ENCODE measurements at places on chromosomes 12 and 14.

- DNase-seq = no peak
These were observed 7.4 kb downstream of the ELK3 start for GRCh38 chr12:96201272-96202227.

DNA sequence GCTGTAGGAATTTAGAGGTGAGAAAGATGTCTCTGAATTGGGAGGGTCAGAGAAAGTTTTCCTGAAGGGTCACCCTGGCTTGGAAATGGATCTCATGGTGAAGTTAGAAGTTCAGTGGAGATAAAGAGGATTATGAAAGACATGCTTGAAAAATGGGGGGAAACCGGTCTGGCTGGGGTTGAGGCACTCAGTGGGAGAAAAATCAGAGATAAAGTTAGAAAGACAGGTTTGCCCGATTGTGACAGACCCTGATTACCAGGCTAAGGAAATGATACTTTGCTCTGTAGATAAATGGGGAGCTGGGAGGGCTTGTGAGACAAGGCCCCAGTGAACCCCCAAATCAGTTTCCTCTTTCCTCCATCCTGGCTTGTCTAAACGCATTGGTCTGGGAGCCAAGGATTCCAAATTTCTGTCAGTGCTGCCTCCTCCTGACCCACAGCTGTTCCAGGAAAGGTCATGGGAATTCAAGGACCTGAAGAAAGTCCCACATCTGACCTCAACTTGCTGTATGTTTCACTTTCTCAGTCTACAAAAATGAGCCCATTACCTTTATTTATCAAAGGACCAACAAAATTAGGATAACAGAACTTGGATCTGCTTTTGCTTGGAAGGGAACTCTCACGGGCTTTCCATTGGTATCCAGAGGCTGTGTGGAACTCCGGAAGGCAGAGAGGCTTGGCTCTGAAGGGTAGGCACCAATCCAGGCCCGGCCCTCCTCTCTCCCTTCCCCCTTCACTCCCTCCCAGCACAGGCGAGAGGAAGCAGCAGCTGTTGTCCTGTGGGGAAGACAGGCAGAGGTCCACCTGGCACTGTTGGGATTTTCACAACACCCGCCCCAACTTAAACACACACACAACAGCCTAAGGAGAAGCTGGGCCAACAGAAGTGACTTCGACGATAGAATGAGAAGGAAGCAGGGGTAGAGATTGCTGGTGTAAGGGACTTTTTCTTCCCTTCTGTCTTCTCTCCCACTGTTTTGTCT is 3.4 kb upstream of the RNASE7 start:
- DNase-seq = no peak

- no peak for DNase-seq
These were observed 14.4 kb downstream of the ADCY6 start for GRCh38 chr12:48774516-48774915.

DNA sequence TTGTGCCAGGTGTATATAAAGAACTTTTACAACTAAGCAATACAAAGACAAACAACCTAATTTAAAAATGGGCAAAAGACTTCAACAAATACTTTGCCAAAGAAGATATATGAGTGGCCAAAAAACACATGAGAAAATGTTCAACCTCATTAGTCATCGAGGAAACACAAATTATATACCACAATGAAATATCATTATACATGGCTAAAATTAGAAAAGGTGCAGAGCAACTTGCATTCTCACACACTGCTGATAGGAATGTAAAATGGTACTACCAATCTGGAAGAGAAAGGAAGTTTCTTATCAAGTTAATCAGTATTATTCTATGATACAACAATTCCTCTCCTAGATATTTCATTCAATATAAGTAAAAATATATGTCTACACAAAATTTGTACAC is 131.6 kb upstream of the FRMD6 start:
- DNase-seq = no peak

GRCh38 chr12:24860546-24860945 is 88.4 kb downstream of the BCAT1 start:
- DNase-seq = no peak

DNA sequence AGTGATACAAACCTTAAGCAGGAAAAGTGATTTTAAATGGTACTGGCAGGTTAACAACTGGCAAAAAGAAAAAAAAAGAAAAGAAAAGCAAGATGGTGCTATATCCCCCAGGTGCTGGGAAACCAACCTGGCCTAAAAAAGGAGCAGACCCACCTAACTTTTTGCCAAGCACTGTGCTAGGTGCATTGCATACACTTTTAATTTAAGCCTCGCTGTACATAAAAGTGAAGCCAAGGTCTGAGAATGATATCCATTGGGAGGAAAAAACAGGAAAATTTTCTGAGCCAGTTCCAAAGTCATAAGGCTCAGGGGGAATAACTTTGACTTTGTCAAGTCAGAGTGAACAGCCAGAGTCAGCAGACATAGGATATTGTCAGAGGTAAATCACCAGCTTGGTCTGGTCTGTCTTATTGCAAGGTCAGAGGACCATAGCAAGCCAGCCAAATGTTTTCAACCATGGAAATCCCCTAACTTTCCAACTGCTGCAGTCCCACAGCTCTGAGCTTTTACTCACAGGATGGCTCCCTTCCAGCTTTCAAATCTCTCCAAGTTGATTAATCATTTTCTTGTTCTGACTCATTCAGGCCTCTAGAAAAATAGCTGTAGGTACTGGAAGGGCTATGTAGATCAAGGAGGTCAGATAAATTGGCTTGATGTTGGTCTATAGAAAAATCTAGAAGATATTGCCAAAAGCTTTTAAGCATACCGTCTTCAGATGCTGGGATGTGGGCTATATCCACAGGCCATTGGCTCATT is 412.9 kb downstream of the RAD51B start:
- no peak for DNase-seq
